ENCODE measurements at places on chromosomes 1 and 21.

DNA sequence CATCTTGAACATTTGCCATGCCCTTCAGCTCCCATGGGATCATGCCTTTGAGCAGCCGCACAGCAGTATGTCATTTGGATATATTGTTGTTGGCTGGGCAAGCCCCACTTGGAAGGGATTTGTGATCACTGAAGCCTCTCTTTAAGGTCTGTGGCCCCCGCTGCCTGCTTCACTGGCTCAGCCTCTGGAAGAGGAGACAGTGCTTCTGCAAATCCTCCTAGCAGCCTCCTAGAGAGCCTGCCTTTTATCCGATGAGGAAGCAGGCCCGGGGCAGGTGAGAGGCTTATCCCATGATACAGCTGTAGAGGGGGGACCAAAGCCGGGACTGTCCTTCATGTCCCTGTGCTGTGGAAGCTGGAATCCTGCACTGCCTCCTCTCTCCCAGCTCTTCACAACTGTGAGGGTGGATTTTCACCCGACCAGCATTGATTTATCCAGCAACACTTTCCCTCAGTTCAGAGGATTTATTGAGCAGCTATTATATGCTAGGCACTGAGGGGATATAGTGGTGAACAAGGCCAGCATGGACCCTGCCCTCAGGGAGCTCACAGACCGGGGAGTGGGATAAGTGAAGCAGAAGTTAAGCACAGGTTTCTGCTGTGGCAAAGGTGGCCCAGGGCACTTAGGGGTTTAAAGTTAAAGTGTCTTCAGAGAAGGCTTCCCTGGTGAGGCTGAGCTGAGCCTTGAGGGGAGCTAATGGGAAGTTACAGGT, 3.9 kb downstream of the TMEM61 start:
- no peak for DNase-seq

GRCh38 chr1:181726320-181727012, 243.1 kb downstream of the CACNA1E start:
- DNase-seq, result no peak

DNA sequence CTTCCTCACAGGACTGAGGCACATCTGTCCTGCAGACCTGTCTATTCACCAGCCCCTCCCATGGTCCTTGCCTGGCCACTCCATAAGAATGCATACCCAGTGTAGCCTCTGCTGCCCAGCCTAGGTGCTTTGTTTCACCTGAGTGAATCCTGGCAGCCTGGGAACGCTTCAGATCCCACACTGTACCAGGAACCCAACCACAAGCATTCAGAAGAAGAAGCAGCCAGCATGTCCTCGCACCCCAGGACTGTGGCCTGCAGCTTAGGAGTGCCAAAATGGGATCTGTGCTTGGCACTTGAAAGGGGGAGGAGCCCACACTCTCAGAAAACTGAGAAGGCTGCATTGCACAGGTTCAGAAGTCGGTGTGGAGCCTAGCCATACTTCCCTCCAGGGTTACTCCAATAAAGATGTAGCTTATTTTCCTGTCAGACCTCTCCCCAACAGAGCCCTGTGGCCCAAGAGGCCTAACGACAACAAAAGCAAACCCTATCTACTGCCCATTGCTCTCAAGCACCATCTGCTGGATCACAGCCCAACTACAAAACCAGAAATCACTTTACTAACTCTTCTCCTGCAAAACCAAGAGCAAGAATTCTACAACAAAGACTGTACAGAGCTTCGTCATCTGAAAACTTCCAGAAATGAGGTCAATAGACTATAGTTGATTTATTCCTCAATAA, 923.1 kb upstream of the NEGR1 start:
- DNase-seq, result no peak

- DNase-seq, result no peak
Measured at GRCh38 chr21:31064803-31065202, 26.5 kb upstream of the KRTAP19-8 start.

DNA sequence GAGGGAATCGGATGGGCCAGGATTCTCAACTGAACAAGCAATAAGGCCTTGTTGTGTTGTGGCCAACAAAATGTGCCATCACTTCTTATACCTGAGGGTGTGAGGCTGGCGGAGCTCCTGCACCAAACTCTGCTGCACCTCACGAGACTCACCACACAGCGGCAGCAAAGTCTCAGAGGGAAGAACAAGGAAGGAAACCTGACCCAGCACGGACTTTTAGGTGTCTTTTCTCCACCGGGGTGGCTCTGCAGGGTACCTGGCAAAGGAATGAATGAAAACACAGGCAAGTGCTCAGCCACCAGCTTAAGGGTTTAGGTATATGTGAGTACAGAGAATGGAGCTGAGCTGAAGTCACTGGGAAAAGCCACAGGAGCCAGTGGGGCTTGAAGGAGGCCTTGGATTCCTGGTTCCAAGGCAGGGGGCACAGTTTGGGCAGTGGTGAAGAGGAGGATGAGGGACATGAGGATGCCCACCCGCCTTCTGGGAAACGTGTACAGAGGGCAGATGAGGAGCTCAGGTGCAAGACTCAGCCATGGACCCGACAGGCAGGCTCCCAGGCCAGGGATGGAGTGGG, 31.1 kb upstream of the HSD3B1 start:
- DNase-seq, result no peak

- DNase-seq, result no peak
Measured at GRCh38 chr1:62314454-62315350, 4.5 kb downstream of the KANK4 start.

DNA sequence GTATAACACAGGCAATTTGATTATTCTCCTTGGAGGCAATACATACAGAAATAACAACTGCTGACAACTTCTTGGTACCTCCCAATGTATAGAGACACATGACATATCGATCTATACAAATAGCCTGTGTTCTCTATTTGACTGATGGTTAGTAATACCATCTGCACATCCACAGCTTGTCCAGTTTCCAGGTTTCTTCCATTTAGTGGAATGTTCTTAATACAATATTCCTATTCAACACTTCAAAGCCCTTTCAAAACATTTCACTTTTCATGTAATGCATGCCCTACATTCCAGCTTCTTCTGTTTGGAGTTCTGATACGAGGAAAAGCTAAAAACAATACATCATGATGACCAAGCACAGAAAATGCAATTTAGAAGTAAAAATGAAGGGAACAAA, 37.0 kb upstream of the GORAB start:
- no peak for DNase-seq
